ENCODE measurements at places on chromosomes 16 and 17.

DNA sequence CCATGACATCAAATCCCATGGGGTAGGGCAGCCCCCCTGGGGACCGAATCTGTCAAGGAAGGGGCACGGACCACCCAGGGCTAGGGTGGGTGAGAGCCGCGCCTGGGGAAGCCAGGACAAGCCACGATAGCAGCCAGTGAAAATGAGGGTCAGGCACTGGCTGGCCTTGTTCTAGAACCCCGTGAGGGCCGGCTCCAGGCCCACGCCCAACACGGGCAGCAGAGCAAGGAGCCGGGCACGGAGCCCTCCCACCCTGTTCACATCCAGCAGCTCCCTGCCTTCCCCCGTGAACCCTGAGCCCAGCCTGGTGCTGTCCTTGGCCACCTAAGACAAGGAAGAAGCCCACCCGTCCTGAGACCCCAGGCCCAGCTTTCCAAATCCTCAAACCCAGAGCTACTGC is 256.7 kb downstream of the PARN start:
- no peak for DNase-seq

GRCh38 chr17:45997624-45998023 is 1.4 kb upstream of the STH start:
- no peak for DNase-seq

DNA sequence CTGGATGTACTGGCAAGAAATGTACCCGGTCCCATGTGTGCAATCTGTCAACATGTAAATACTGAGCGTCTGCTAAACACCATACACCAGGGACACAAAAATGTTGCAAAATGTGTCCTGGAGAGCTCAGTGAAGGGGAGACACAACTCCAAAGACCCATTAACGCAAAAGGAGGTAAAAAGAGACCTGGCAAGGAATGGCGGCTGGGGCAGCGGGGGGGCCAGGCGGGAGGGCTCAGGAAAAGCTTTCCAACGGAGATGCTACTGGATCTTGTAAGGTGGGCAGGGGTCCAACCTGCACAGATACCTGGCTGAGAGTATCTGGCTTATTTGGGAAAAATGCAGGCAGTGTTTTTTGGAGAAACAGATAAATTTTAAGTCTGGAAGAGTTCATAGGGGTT is 40.7 kb downstream of the ADCY9 start:
- DNase-seq: no peak

DNA sequence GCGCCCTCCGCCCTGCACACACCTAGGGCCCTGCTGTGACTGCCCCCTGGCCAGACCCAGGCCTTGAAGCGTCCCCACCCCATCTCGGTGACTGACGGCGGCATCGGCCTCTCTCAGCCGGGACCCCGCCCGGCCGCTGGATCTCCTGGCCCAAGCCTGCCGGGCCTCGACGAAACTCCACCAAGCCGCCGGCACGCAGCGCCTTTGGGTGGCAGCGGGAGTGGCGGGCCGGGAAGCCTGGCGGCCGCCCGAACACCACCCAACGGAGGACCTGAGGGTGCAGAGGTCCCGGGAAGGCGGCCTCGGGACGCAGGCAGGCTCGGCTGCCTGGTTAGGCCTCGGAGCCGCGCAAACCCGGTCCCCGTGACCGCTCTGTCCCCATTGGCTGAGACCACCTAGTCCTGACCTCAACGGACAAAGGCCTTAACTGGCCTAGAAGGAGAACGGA is 12.0 kb upstream of the TMEM97 start:
- DNase-seq: no peak

DNA sequence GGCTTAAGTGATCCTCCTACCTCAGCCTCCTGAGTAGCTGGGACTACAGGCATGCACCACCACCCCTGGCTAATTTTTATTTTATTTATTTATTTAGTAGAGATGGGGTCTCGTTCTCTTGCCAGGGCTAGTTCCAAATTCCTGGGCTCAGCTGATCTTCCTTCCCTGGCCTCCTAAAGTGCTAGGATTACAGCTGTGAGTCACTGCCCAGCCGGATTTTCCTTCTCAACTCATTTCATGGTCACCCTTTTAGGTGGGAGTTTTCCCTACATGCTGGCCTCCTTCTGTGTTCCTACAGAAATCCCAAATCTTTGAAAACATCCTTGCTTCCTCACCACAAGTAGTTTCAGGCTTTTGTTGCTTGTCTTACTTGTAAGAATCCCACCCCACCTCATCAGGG is 102.1 kb upstream of the SIAH1 start:
- no peak for DNase-seq

- DNase-seq: no peak
Measured at GRCh38 chr16:31529108-31529936, 1.6 kb downstream of the AHSP start.

GRCh38 chr17:64572682-64573154 is 65.9 kb downstream of the CEP95 start:
- no peak for DNase-seq

GRCh38 chr17:17447264-17447663 is 29.5 kb upstream of the MED9 start:
- no peak for DNase-seq

DNA sequence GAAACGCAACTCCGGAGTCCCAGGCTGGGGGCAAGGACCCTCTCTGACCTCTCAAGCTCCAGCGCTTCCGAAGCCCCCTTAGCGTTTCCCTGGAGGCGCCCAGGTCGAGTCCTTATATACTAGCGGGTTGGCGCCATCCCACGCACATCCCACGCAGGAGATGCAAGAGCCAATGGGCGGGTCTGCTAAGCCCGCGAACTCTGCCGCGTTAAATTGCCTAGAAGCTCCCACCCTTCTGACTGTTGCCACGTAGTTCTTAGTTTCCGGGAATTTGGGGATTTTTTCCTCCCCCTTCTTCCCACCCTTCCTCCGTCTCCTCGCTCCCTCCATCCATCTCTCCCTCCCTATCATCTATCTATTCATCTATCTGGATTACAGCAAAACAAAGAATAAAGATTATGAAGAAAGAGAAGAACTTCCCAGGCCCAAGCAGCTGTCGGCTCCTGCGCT is at the start of gene SLFN11:
SLFN11 (minus strand) TSS at position 88 of the 450 bp plus-strand sequence. CDS start 9,814 bp downstream, outside the sequence.
- peak; percentile 91 for DNase-seq

DNA sequence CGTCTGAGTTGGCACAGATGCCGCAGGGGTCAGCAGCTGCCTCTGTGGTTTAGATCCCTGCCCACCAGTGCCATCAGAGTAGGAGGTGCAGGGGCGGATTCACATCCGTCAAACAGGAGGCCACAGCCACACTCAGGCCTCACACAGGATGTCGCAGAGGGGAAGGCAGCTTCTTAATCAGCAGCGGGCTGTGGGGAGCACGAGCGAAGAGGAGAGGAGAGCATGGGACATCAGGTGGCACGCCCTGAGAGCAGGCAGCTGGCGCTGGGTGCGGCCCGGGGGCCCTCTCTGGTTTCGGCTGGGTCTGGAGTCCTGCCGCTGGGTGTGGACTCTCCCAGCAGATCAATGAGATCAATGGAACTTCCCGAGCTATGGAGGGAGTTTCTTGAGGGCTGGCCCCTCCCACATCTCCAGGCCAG is 9.6 kb downstream of the LLGL2 start:
- DNase-seq: no peak

DNA sequence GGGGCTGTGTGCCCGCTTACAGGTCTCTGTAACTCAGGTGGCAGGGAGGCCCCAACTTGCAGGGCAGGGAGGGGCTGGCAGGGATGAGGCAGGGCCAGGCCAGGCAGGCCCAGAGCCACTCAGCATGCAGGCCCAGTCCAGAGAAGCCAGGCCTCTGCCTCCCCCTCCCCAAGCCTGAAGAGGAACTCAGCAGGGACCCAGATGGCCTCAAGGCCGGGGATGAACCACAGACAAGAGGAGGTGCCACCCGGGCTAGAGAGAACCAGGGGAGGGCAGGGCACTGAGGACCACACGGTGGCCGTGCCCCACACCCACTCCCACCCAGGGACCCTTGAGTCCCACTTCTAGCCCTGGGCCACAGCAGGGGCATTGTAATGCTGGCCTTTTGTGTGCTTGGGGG is 29.8 kb upstream of the EIF1 start:
- no peak for DNase-seq

GRCh38 chr16:48497932-48498768 is 111.8 kb downstream of the N4BP1 start:
- DNase-seq: no peak

DNA sequence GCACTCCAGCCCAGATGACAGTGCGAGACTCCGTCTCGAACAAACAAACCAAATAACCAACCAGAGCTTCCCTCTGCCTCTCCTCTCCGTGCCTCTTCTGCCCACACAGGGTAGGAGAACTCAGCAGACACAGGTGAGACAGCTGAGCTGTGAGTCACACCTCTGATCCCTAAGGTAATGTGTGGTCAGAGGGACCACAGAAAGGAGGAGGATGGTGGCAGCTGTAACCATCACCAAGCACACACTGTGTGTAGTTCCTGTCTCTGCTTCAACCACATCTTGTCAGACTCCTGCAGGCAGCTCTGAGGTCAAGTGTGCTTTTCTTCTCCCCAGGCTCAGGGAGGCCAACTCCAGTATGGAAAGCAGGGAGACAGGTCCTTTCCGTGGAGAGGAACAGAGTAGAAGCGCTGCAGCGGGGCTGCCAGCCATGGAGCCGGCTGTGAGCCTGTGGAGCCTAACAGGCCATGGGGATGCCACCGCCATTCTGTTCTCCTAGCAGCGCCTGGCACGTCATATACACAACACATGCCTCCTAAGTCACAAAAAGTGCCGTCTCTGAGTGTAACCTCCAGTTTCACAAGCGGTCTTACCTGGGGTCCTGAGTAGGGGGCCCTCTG is 7.1 kb downstream of the NUDT16L1 start:
- DNase-seq: no peak

DNA sequence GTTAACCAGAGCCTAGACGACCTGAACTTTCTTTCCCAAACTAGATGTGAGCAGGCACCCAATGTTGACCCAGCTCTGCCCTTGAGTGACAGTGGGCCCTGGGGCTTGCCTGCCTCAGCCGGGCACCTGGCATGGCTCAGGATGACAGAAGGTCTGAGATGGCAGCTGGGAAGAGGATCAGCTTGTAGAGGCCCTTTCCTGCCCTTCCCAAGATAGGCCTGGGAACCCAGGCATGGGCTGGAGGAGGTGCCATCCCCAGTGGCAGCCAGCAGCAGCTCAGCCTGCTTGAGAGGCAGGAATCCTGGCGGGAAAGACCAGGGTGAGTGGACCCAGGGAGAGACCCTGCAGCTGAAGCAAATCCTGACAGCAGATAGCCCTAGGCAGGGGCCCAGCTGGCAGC is 59.1 kb downstream of the PIPOX start:
- no peak for DNase-seq

DNA sequence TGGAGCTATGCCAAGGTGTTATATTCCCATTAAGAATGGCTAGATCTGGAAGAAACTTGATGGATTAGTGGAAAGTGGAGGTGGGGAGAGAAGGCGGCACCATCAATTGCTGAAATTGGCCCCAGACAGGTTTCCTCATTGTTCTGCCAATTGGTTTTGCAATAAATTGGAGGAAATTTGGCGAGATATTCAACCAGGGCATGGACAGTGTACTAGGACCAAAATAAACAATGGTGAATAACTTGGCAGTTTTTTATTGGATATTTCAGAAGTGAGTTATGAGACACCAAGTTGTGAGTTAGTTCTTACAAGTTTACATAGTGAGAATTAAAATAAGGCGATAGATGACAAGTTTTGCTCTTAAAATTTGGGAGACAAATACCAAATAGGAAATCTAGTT is 41.1 kb upstream of the SOX9 start:
- DNase-seq: no peak

DNA sequence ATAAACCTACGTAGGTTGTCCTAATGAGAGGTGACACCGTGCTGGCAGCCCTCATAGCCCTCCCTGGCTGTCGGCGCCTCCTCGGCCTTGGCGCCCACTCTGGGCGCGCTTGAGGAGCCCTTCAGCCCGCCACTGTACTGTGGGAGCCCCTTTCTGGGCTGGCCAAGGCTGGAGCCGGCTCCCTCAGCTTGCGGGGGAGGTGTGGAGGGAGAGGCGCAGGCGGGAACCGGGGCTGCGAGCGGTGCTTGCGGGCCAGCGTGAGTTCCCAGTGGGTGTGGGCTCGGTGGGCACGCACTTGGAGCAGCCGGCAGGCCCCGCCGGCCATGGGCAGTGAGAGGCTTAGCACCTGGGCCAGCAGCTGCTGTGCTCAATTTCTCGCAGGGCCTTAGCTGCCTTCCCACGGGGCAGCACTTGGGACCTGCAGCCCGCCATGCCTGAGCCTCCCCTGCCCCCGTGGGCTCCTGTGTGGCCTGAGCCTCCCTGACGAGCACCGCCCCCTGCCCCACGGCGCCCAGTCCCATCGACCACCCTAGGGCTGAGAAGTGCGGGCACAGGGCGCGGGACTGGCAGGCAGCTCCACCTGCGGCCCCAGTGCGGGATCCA is 40.1 kb upstream of the AMZ2 start:
- DNase-seq: no peak

DNA sequence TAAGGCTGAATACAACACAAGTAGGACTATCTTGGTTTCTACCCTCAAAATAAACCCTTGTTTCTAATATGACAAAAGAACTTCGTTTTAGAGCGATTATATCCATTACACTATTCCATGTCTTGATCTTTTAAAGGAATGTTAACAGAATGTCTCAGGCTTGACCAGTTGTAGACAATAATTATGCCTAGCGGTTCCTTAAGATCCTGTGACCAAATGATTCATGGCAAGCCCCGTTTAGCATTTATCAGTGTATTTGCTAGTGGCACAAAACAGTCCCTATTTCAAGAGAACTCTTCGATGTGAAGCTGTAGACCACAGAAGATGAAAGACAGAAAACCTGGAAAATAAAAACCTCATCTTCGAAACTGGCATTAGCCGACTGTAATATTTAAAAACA is 200.9 kb upstream of the SOX9 start:
- no peak for DNase-seq

- no peak for DNase-seq
Measured at GRCh38 chr17:75277664-75278071, 6.6 kb upstream of the MIF4GD start.

DNA sequence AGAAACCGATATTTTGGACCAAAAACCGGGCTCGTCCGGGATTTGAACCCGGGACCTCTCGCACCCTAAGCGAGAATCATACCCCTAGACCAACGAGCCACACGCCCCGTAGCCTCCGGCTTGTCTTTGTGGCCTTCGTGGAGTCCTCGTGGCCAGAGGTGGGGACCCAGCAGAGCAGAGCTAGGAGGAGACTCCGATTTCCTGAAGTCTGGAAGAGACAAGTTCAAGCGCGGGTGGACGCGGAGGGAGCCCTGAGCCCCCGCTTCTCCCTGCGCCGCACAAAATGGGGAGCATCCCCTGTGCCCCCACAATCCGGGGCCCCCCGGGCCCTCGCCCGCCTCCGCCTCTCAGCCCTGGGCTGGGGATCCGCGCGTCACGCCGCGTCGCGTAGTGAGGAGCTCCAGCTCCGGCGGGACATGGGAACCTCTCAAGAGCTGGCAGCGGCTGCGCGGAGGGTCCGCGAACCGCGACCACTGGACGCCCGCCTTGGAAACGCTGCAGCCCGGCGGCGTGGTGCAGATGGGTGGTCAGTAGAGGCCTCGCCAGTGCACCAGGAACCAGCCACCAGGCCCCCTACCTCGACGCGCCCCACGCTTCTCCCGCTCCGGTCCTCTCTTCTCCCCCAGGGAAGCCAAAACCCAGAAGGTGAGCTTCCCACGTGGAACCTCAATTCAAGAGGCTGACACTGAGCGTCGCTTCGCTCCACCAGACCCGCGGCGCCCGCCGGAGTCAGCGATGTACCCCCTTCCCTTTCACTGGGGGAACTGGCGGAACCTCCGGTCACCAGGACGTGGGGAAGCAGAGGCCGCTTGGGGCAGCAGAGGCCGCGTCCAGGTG is 5.2 kb upstream of the OR1F1 start:
- no peak for DNase-seq

GRCh38 chr17:66040402-66040801 is 151.5 kb downstream of the CEP112 start:
- DNase-seq: no peak

GRCh38 chr17:18004884-18005305 is 32.2 kb downstream of the DRC3 start:
- no peak for DNase-seq

Data from left cardiac atrium (tissue), 4 donors.